ENCODE measurements at places on chromosomes 4 and X.

- DNase-seq = no peak
Observed at GRCh38 chrX:11309220-11309619, 16.0 kb downstream of the AMELX start.

DNA sequence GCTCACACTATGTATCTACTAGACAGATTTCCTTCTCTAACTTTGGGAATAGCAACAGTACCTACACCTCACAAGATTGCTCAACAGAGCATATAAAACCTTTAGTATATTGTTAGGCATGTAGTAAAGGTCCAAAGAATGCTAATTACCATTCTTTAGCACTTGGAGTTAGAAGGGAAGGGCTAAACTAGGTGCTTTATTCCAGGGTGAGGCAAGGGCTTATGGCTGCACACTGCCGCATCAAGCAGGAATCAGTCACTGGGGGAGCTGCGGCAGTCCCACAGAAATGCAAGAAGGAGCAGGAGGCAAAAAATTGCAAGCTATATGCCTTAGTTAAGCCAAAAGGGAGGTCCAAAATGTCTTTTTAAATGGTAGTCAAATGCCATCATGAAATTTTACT is 162.7 kb downstream of the PPP3CA start:
- DNase-seq = no peak

- no peak for DNase-seq
Observed at GRCh38 chr4:164204434-164204833, 549.5 kb upstream of the SMIM31 start.

- DNase-seq = peak; percentile 42
Observed at GRCh38 chr4:15653864-15654592, 1.1 kb downstream of the FBXL5 start.

GRCh38 chr4:8029689-8030088 is 90.0 kb upstream of the AFAP1 start:
- DNase-seq = no peak

DNA sequence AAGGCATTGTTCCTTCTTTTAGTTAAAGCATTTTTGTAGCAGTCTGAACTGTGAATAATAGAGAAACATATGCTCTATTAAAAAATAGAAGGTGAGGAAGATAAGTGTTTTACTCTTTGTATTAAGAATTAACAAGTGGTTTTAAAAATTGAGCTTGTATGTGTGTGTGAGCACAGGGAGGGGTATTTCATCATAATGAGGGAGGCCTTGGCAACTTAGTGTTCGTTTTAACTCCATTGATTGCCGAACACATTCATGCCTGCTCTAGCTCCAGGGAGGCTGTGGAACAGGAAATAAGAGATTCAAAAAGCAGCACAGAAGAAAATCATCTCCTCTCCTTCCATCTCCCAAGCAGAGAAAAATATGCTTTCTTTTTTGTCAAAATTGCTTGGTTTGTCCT is 14.8 kb downstream of the SHROOM3 start:
- DNase-seq = no peak

DNA sequence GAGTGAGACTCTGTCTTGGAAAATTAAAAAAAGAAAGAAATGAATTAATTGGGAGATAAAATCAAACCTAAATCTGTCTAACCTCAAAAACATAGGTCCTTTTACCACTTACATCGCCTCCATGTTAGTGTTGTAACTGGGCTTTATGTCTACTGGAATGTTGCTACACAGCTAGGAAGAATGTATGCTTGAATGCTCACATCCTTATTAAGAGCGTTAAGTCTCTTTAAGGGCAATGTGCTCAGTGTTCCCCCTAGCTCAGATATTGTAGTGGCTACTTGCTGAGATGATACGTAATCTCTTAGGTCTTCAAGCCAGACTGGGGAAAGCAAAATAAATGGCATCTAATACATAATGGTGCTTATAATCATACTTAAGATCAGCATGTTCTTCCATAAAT is 1072.8 kb downstream of the PDHA2 start:
- DNase-seq = no peak

GRCh38 chr4:132564920-132565319 is 584.2 kb upstream of the PCDH10 start:
- DNase-seq = no peak

- DNase-seq = no peak
Observed at GRCh38 chr4:704198-704891, 1.3 kb upstream of the PCGF3 start.

GRCh38 chr4:37666625-37667071 is 19.5 kb downstream of the RELL1 start:
- peak; percentile 58 for DNase-seq

DNA sequence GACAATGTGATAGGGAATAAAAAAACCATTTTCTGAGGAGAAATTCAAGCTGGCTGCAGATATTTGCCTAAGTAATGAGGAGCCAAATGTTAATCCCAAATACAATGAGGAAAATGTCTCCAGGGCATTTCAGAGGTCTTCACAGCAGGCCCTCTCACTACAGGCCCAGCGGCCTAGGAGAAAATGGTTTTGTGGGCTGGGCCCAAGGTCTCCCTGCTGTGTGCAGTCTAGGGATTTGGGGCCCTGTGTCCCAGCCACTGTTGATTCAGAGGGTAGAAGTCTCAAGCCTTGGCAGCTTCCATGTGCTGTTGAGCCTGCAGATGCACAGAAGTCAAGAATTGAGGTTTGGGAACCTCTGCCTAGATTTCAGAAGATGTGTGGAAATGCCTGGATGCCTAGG is 778.7 kb downstream of the CENPC start:
- no peak for DNase-seq

DNA sequence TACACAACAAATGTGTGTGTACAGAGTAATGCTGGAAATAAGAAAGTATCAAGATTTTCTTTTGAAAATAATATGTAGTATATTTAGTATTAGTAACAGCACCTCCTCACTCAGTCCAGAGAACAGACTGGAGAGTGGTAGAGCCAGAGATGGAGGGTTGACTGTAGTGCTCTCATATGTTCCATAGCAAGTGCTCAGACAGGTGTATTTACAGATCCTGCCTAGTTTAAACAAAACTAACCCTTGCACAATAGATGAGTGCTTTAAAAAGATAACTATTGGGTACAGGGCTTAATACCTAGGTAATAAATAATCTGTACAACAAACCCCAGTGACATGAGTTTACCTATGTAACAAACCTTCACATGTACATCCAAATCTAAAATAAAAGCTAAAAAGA is 381.0 kb upstream of the EMCN start:
- no peak for DNase-seq
